ENCODE measurements at places on chromosomes 2 and 18.

GRCh38 chr2:64957109-64957903 is 31.9 kb upstream of the SLC1A4 start:
- no peak for DNase-seq

GRCh38 chr2:4827836-4828235 is 864.3 kb upstream of the SOX11 start:
- no peak for DNase-seq

DNA sequence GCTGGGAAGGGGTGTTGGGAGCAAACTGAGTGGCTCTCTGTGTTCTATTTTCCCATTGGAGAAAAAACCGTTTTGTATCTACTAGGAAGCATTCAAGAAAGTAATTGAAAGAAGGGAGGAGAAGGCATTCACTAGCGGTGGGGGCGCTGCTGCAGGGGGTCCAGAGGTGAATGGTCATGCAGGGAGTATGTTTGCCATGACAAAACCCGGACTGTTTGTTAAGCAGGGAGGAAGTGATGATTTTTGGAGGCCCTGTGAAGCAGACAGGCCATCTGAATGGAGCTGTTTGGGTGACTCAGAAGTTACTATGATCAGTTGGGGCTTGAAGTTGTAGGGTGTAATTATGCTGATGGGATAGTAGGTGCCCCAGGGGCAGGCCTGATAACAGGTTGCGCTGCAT is 7.0 kb downstream of the TAF4B start:
- no peak for DNase-seq

DNA sequence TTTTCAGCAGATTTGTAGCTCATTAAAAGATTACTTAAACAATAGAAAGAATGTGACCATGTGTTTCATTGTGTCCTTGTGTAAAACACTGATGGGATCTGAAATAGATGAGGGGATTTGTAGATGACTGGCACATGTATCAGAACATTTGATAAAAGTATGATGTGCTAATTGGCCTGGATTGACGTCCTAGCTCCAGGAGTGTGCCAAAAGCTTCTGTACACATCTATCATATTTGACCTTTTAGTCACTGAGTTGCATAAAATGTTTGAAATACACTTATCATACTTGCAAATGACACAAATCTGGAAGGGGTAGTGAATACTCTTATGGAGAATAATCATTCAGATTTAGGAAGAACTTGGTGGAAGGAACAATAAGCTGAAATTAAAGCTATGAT is 778.5 kb downstream of the ERBB4 start:
- DNase-seq = no peak

GRCh38 chr2:23135481-23136100 is 249.4 kb upstream of the KLHL29 start:
- DNase-seq = no peak

- no peak for DNase-seq
These were observed 599 bp downstream of the ADAM23 start for GRCh38 chr2:206443735-206444527.

DNA sequence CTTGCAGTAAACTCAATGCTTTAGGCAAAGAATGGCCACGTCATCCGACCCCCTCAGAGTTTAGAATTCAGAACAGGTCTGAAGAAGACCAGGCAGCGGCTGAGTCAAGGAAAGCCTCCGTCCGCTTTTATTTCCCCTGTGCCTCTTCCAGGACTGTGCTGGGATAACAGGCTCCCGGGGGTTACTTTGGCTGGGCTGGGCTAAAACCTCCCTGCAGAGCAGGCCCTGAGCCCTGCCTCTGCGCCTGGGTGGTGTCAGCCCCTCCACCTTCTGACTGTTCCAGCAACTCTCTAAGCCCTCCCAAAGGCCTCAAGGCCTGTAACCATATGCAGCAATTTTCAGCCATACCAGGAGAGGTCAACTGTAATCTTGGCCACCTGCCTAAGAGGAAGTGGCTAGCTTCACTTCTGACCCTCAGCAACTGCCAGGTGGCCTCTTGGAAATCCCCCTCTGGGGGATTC is 166.5 kb downstream of the RPIA start:
- DNase-seq = no peak

GRCh38 chr2:52222128-52222527 is 1190.2 kb upstream of the NRXN1 start:
- no peak for DNase-seq

DNA sequence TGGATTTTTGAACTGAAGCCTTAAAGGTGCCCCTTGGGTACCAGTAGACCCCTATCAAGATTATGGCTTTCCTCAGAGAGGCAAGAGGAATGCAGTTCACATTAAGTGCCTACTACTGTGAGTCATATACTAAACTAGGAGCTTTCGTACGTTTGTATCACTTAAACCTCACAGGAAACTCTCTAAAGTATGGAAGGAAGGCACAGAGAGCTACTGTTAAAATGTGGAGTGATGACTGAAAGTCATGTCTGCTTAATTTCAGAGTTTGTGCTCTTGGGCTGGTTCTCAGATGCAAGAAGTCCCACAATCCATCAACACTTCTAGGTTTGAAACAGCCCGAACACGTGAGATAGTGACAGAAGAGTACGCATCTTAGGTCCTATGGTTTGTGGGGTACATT is 4.7 kb downstream of the PLCL1 start:
- peak; percentile 5 for DNase-seq

DNA sequence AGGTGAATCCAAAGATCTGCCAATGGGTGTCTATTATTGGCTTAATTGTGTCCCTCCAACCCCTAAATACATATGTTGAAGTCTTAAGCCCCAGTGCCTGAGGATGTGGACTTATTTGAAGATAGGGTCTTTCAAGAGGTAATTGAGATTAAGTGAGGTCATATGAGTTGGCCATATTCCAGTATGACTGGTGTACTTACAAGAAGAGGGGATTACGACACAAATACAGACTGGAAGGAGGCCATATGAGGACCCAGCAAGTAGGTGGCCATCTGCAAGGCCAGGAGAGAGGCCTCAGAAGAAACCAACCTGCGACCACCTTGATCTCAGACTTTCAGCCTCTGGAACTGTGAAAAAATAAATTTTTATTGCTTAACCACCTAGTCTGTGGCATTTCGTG is 121.1 kb upstream of the FN1 start:
- DNase-seq = no peak

DNA sequence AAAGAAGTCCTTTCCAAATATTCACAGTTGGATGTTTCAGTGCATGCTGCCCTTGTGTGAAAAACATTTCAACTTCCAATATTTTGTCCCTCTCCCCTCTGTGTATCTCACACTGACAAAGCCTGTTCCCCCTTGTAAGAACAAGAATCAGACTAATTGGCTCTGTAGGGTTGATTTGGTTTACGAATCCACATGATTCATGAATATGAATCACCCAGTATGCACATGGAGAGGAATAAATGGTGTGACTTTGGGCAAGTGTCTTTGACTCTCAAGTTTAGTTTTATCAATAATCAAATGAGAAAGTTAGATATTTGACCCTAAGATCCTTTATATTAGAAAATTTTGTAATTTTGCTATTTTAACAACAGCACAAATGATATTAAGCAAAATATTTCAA is 9.3 kb upstream of the CDH20 start:
- no peak for DNase-seq

DNA sequence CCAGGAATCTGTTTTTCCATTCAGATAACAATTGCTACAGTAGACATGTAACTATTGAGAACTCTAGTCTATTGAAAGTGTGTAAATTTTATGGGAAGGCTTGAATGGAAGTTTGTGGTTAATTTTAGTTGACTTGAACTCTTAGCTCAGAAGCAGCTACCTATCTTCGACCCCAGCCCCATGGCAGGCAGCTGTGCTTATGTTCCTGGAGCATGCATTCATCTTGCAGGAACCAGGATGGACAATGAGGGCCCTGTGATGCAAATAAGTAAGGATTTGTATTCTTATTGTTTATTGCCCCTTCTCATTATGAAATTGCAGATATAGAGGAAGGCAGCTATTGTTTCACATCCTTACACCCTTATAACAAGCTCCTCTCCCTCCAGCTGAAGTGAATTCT is 1252.2 kb downstream of the DPP10 start:
- DNase-seq = no peak

GRCh38 chr2:119511989-119512388 is 12.3 kb downstream of the SCTR start:
- DNase-seq = no peak

- no peak for DNase-seq
These were observed 30.8 kb downstream of the C18orf54 start for GRCh38 chr18:54388203-54389142.

DNA sequence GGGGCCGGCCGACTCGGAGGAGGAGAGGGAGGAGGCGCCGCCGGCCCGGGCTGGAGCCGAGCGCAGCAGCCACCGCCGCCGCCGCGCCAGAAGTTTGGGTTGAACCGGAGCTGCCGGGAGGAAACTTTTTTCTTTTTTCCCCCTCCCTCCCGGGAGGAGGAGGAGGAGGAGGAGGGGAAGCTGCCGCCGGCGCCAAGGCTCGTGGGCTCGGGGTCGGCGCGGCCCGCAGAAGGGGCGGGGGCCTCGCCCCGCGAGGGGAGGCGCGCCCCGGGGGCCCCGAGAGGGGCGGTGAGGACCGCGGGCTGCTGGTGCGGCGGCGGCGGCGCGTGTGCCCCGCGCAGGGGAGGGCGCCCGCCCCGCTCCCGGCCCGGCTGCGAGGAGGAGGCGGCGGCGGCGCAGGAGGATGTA is 316 bp downstream of the CRIM1 start:
- no peak for DNase-seq

- DNase-seq = no peak
These were observed 17.9 kb downstream of the PIAS2 start for GRCh38 chr18:46899274-46899948.

DNA sequence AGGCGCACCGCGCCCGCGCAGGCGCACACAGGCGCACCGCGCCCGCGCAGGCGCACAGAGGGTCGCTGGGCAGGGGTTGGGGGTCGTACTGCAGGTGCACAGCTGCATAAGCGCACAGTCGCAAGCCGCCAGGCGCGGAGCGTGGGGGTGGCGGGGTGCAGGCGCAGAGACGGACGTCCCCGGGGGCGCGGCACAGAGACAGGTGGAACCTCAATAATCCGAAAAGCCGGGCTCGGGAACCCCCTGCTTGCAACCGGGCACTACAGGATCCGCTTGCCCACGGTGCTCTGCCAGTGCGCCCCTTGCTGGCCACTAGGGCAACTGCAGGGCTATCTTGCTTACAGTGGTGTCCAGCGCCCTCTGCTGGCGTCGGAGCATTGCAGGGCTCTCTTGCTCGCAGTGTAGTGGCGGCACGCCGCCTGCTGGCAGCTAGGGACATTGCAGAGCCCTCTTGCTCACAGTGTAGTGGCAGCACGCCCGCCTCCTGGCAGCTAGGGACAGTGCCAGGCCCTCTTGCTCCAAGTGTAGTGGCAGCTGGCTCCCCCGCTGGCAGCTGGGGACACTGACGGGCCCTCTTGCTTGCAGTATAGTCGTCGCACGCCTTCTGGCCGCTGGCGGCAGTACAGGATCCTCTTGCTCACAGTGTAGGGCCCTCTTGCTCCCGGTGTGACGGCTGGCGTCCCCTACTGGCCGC is 34.9 kb downstream of the FAM110C start:
- peak; percentile 31 for DNase-seq

DNA sequence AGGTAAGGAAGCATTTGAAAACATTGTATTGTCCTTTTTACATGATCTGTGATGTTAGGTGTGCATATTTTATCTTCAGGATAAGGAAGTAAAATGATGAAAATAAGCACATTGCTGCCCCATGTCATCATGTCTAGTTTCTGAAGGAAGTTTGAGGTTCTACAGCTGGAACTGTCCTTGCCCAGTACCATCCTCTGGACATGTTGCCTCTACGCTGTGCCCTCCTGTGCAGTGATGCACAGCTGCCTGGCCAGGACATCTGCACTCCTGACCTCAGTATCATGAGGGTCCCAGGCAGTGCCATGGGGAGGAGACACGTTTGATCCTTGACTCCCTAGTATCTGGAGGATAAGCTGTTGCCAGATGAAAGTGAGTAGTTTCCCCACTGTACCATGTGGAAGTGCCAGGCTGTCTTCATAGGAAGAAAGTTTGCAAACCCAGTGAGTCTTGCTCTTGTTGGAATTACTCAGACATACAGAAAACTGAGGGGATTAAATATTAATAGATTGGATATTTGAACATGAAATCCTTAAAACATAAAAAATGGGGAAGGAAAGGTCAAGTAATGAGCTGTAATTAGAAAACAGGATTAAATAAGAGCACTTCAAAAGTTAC is 9.5 kb downstream of the ALKAL2 start:
- DNase-seq = no peak

- DNase-seq = peak; percentile 19
These were observed 51.8 kb downstream of the WDR7 start for GRCh38 chr18:56702946-56703345.

- no peak for DNase-seq
These were observed 317.2 kb downstream of the CPS1 start for GRCh38 chr2:210873631-210874030.

GRCh38 chr18:51430538-51430937 is 233.1 kb upstream of the MEX3C start:
- DNase-seq = no peak

DNA sequence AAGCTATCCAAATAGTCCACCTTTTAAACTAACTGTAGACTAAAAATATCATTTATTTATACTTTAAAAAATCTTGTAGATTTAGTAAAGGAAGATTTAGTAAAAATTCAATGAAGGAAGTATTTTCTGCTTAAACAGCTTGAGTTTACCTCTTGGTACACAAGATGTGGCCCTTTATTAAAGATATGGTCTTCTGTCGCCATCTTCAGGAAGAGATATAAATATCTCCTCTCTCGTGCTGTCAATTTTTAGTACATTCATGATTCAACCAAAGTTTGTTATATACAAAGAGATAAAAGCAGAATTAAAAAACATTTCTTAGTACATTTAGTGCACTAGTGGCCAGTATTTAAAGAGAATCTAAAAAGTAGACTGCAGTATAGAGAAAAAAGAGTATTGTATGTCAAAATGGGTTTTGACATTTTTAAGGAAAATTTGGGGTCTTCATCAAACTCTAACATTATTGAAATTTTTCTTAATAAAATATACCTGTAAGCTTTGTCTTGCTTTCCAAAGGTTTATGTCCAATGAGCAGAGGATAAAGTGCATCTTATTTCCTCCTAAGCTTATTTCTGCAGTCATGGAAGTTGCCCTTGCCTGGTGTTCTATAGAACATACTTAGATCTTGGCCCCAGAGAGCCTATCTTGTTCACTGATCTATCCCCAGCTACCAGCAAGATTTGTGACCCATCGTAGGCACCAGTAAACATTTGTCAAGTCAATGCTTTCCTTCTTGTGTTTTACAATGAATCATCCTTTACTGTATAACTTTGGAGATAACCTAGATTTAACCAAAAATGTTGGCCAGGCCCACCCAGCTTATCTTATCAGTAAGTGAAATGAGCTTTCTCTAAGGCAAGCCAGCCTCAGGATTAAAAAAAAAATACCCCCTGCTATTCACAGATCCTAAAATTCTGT is 18.5 kb upstream of the EML6 start:
- DNase-seq = peak; percentile 45

GRCh38 chr18:63505566-63506335 is 29.0 kb downstream of the SERPINB5 start:
- DNase-seq = no peak
